ENCODE measurements at places on chromosomes 7 and 10. TPM values are rescaled to one million over a fixed set of nuclear protein-coding genes. Genes with fewer than 3 reads are reported as not detected.

Gene PRPS1L1
- polyA plus RNA-seq: not detected

GRCh38 chr10:98587156-98587837 lies 140.6 kb upstream of the HPS1 start:
- H3K27me3 ChIP-seq: no peaks in the 10 kb centered on the region
- no peak overlapping the region for H3K4me3 ChIP-seq
- H3K36me3 ChIP-seq: no peaks in the 10 kb centered on the region
- peak overlapping the region; percentile 52 for H3K27ac ChIP-seq
- H3K4me1 ChIP-seq: peaks cover 20% of the 10 kb centered on the region

Gene DOCK1
- polyA plus RNA-seq: 11.1 TPM

DNA sequence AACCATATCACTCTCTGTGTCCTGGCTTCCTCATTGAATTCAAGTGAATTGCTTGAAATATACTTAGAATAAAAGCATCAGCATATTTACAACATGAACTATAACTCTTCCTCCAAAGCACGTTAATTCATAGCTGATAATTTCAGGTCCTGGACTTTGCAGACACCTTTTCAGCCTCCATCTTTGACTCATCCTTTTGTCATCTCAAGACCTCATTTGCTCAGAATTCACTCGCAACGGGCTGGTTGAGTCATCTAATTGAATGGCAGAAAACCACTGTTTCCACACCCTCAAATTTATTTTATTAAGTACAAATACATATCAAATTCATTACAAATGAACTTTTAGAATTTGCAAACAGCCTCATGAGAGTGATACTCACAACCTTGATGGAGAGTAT lies 545.7 kb downstream of the GATA3 start:
- no peak overlapping the region for H3K27ac ChIP-seq
- H3K4me3 ChIP-seq: no peak overlapping the region
- H3K27me3 ChIP-seq: no peaks in the 10 kb centered on the region
- no peak for DNase-seq

DNA sequence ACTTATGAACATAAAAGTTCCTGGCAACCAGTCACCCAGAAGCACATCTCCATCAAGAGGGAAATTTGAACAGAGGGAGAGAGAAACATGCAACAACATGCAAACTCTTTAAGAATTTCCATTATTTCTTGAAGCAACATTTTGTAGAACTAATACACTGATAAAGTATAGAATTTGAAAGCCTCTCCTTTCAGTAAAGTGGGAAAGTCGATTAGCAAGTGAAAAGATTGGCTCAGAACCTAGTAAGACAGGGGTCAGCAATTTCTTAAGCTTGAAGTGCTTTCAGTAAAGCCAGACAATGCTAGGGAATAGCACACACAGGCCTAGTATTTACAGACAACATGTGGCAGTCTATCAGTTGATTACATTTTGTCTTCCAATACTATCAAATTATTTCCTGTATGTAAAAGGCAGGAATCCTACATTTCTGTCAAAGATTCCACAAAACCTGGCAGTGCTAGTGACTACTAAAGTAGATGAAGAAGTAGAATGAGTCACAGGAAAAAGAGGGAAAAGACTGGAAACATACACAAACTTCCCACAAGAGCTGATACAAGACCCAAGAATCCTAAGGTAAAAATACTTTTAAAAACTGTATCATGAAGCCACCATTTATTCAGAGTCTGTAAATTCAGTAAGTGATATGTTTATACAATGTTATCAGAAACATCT lies 25.2 kb downstream of the DNAJC1 start:
- H3K4me3 ChIP-seq: no peak overlapping the region
- no peak overlapping the region for H3K27ac ChIP-seq
- H3K4me1 ChIP-seq: peaks cover 18% of the 10 kb centered on the region
- DNase-seq: no peak

- no peaks in the 10 kb centered on the region for H3K27me3 ChIP-seq
- DNase-seq: no peak
- H3K4me1 ChIP-seq: no peaks in the 10 kb centered on the region
- no peak overlapping the region for H3K4me3 ChIP-seq
- no peak overlapping the region for H3K27ac ChIP-seq
Observed at GRCh38 chr7:4017785-4018184, 664.3 kb upstream of the FOXK1 start.

Gene ALOX5
- polyA plus RNA-seq: 6.3 TPM

GRCh38 chr7:77388055-77388641 lies 28.0 kb downstream of the GSAP start:
- peaks cover 8% of the 10 kb centered on the region for H3K4me1 ChIP-seq
- H3K36me3 ChIP-seq: peaks cover 28% of the 10 kb centered on the region
- DNase-seq: no peak
- no peaks in the 10 kb centered on the region for H3K27me3 ChIP-seq
- H3K27ac ChIP-seq: no peak overlapping the region

Gene ERVW-1
- not detected for polyA plus RNA-seq

Gene PNLIP
- polyA plus RNA-seq: 6.7 TPM

DNA sequence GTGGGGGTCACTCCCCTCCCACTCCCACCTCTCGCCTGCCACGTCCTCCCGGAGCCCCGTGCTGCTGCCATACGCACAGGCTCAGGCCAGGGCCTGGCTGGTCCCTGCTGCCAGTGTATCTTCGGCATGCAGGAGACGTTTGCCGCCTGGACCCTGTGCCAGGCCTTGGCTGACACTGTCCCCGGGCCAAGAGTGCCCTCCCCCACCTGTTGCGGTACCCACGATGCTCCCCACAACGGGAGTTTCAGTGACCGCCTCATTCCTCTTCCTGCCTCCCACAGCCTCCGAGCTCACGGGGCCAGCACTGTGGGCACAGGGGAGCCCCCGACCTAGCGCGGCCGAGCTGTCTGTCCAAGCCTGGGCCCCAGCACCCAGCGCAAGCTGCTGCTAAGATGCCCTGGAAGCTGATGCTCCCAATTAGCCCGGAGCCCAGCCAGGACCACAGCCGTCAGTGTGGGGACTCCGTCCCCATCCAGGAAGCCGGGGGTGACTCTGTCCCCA lies 7.4 kb downstream of the TTYH3 start:
- no peak for DNase-seq
- H3K4me1 ChIP-seq: peaks cover 79% of the 10 kb centered on the region
- no peaks in the 10 kb centered on the region for H3K27me3 ChIP-seq
- no peak overlapping the region for H3K4me3 ChIP-seq
- no peaks in the 10 kb centered on the region for H3K36me3 ChIP-seq

GRCh38 chr7:94276027-94276426 lies 118.7 kb upstream of the COL1A2 start:
- no peak overlapping the region for H3K4me3 ChIP-seq
- no peaks in the 10 kb centered on the region for H3K27me3 ChIP-seq
- DNase-seq: no peak
- no peaks in the 10 kb centered on the region for H3K36me3 ChIP-seq

GRCh38 chr10:22986771-22987542 lies 59.1 kb downstream of the ARMC3 start:
- peaks cover 21% of the 10 kb centered on the region for H3K4me1 ChIP-seq
- no peaks in the 10 kb centered on the region for H3K36me3 ChIP-seq
- H3K27ac ChIP-seq: no peak overlapping the region
- no peaks in the 10 kb centered on the region for H3K27me3 ChIP-seq

GRCh38 chr7:147251751-147252325 lies 1135.2 kb downstream of the CNTNAP2 start:
- H3K4me1 ChIP-seq: no peaks in the 10 kb centered on the region
- no peak overlapping the region for H3K4me3 ChIP-seq
- no peak for DNase-seq
- no peaks in the 10 kb centered on the region for H3K36me3 ChIP-seq

GRCh38 chr7:71016401-71016800 lies 115.5 kb upstream of the GALNT17 start:
- DNase-seq: peak; percentile 29
- H3K4me3 ChIP-seq: no peak overlapping the region
- no peak overlapping the region for H3K27ac ChIP-seq
- H3K36me3 ChIP-seq: no peaks in the 10 kb centered on the region
- H3K27me3 ChIP-seq: no peaks in the 10 kb centered on the region

Gene GARIN1A
- polyA plus RNA-seq: 0.61 TPM

Gene ZNF503
- 15.1 TPM for polyA plus RNA-seq

GRCh38 chr10:114593816-114594468 lies 64.1 kb downstream of the ABLIM1 start:
- H3K27ac ChIP-seq: no peak overlapping the region
- no peaks in the 10 kb centered on the region for H3K27me3 ChIP-seq
- H3K36me3 ChIP-seq: no peaks in the 10 kb centered on the region
- no peak for DNase-seq

DNA sequence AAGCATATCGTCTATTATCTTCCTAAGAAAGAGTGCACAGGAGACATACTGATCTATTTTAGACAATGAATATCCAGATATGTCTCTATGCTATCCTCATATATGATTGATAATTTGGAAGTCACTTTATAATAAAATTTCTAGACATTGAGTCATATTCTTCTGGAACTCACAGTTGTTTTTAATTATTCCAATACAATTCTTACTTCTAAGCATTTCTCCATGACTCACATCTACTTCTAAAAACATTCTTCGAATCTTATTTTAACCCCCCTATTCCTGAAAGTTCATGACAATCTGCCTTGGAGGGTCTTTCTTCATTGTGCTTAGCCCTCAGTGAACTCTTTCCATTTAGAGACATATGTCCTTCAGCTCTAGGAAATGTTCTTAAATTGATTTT lies 368.1 kb downstream of the MDFIC start:
- no peak overlapping the region for H3K4me3 ChIP-seq
- H3K4me1 ChIP-seq: no peaks in the 10 kb centered on the region
- H3K27ac ChIP-seq: no peak overlapping the region
- H3K27me3 ChIP-seq: no peaks in the 10 kb centered on the region

Gene NXPH1
- not detected for polyA plus RNA-seq

DNA sequence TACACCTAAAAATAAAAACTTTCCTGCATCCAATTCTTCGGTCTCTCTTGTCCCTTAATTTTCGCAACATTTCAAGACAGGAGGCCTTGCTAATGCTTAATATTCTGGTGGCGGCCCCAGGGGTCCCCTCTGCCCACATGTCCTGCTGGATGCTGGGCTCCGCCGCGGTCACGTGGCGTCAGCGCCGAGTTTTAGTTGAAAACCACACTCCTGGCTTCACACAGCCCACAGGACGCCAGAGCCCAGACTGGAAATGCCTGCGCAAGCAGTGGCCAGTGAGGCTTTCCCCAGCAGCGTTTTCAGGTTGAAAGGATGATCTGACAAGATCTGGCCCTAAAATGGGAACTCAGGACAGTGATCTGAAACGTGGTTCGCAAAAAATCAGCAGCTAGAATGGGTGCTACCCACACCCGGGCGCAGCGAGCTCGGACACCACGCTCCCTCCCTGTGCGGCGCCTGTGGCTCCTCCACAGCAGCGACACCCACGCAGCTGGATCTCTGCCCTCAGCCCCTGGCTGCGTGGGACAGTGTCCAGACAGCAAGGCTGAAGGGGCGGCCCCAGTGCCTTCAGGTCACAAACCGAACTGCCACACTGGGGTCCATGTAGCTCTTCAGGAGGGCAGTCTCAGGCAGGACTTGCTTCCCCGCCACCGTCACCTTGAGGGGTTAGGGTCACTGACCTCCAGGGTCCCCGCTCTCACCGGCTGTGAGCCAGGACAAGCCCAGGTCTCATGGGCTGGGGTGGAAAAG lies 11.6 kb upstream of the CYREN start:
- peaks cover 58% of the 10 kb centered on the region for H3K36me3 ChIP-seq
- H3K4me1 ChIP-seq: peaks cover 5% of the 10 kb centered on the region
- H3K27me3 ChIP-seq: no peaks in the 10 kb centered on the region
- DNase-seq: peak; percentile 22
- H3K27ac ChIP-seq: no peak overlapping the region

DNA sequence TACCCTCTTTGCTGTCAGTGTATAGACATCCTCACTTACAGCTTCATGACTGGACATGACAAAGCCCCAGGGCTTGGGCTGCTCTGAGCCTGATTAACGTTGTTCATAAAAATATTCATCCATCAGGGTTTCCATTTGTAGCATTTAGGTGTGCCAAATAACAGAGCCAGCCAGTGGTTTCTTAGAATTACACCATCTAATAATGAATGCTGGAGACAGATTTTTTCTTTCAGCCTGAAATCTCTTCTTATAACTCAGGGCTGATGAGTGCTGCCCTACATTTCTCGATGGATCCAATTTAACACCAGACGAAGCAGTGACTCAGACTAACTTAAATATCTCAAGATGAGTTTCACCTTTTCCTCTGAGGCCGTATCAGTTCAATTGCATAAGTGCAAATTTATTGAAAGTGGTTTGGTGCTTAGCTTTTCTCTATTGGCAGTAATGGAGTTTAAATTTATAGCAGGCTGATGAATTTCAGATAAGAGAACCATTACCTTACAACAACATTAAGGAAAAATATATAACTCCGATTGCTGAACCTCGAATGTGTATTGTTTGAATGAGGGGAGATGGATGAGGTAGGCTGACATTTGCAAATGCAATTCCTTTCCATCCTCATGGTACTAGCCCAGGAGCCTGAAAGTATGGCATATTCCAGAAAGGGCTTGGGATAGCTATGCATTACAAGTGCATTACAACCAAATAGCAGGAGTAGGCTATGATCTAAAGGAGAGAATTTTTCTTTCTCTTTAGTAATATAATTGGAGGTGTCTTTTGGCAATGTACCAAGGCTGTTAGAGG lies 900.6 kb downstream of the KCNMA1 start:
- H3K27me3 ChIP-seq: no peaks in the 10 kb centered on the region
- no peak overlapping the region for H3K27ac ChIP-seq
- H3K4me3 ChIP-seq: no peak overlapping the region
- H3K4me1 ChIP-seq: no peaks in the 10 kb centered on the region
- H3K36me3 ChIP-seq: no peaks in the 10 kb centered on the region

- no peaks in the 10 kb centered on the region for H3K4me1 ChIP-seq
- H3K27ac ChIP-seq: no peak overlapping the region
- no peak for DNase-seq
- no peaks in the 10 kb centered on the region for H3K36me3 ChIP-seq
- H3K27me3 ChIP-seq: no peaks in the 10 kb centered on the region
- no peak overlapping the region for H3K4me3 ChIP-seq
Observed at GRCh38 chr7:67564959-67565358, 568.3 kb downstream of the TYW1 start.

Gene CFAP69
- 5.1 TPM for polyA plus RNA-seq

DNA sequence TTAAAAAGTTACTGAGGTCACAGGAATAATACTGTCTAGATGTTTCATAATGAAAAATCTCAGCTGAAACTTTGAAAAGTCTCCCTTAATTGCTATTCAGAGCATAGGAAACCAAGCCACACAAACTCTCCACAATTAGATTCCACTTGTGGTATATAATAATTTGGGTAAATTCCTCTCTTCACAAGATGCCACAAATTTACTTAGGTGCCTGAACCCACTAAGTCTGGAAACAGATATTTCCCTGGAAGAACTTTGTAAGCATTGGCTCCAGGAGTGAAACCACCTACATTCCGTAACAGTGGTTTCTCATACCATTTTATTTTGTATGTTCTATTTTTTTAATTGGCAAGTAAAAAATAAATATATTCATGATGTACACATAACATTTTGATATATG lies 493.4 kb downstream of the SEMA3D start:
- H3K27ac ChIP-seq: no peak overlapping the region
- no peak for DNase-seq
- H3K27me3 ChIP-seq: no peaks in the 10 kb centered on the region
- no peaks in the 10 kb centered on the region for H3K36me3 ChIP-seq
- no peak overlapping the region for H3K4me3 ChIP-seq

- H3K27me3 ChIP-seq: no peaks in the 10 kb centered on the region
- H3K27ac ChIP-seq: no peak overlapping the region
- peak overlapping the region; percentile 26 for H3K4me3 ChIP-seq
Observed at GRCh38 chr7:143345428-143345900, 17.0 kb downstream of the FAM131B start.

- H3K4me3 ChIP-seq: no peak overlapping the region
- peaks cover 14% of the 10 kb centered on the region for H3K4me1 ChIP-seq
- H3K27ac ChIP-seq: peak overlapping the region; percentile 71
- no peaks in the 10 kb centered on the region for H3K27me3 ChIP-seq
- DNase-seq: peak; percentile 58
Observed at GRCh38 chr7:129831424-129832058, 121.2 kb downstream of the UBE2H start.
